DND-41 (cell line): ENCODE measurements at places on chromosomes 12 and 14.
A peak's percentile ranks its signal among the peaks of the same experiment; 100 is the strongest.

DNA sequence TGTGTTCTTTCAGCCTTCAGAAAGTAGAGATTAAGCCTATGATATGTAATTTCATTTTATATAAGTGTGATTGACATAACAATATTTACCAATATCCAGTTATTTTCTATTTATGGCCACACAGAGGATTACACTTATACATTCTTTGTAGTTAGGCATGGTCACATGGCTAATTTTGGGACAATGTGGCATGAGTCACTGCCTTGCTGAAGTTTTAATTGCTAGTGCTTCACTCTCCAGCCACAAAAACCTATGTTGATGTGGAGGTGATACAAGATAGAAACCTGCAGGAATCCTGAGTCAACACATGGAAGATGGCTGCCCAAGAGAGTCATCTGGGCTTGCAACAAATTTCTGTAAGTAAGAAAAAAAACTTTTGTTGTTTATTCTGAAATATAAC lies 17.0 kb downstream of the CLEC14A start:
- no peak for DNase-seq

DNA sequence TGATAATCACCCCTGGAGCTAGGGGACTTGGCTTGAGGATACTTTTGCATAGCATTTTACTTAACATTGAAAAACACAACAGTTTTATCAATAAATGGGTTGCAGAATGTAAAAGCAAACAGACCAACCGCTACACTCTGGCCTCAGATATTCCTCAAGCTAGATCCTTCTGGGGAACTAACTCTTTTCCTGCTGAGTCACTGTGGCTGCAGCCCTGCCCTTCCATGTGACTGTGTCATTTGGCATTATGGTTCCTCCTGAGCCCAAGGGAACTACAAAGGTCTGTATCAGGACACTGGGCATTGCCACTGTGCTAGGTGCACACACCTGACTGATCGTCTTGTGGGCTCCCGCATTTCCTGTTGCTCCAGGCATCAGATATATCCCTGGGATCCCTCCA lies 56.6 kb downstream of the TTC9 start:
- no peak for DNase-seq

GRCh38 chr14:32343926-32344430 lies 14.9 kb downstream of the AKAP6 start:
- no peak for DNase-seq

- peak; percentile 56 for DNase-seq
Observed at GRCh38 chr14:65937079-65937959, 524.8 kb downstream of the FUT8 start.

GRCh38 chr14:81565441-81566290 lies 32.0 kb upstream of the SEL1L start:
- DNase-seq = peak; percentile 16

GRCh38 chr12:15592934-15593333 lies 196.3 kb downstream of the EPS8 start:
- no peak for DNase-seq

- no peak for DNase-seq
Observed at GRCh38 chr14:54709444-54709843, 142.5 kb downstream of the SAMD4A start.

- DNase-seq = no peak
Observed at GRCh38 chr12:26848156-26848825, 15.3 kb upstream of the ITPR2 start.

DNA sequence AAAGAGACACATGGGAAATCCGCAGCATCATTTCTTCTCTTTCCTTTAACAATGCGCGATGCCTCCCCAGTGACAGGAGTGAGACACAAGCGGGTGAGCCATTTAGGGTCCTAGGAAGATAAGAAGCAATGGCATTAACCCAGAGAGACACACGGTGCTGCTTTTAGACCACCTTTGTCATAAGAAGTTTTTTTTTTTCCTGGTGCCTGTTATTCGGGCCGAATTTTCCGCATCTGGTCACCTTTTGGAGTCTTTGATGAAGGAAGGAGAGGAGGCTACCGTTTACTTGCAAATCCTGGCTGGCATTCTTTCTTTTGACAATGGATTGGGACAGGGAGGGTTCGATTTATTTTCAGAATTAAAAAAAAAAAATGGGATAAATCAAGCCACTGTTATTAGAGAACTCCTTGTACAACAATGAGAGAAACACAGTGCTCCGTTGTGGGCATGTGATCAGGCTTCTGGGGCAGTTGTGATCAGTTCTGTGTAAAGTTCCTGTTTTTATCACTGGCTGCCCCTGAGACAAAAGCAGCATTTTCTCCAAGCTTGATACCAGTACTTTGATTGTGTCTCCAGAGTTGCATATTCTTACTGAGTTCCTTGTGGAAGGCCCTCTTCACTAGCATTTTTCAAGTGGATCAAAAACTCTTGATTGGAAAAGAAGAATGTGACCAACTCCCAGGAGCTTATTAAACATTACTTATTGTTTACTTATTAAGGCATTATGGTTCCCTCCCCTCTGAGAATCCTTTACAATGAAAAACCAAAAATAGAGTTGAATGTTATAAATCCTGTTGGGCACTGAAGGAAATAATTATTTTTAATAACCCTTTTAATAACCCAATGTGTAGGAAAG lies 1.1 kb downstream of the DIP2B start:
- DNase-seq = no peak

DNA sequence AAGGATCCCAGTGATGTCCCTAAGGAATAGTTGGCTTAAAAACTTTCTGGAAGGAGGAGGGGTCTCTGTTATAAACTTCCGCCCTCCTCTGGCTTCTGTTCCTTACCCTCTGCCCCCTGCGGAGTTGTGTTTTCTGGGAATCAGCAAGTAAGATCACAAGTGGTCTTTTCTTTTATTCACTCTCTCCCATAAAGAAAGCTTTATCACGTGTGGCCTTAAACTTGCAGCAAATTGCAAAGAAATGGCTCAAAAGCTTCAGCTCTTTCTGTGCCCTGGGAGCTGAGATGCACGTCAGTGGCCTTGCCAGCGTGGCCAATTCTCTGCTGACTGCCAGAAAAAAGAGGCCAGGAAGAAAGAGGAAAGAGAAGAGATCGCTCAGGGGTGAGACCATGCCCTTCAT lies at the start of gene SLCO1C1:
Gene SLCO1C1, plus strand, starts transcription at position 101 of the 400 bp plus-strand sequence. CDS start 4,245 bp downstream, outside the sequence.
- DNase-seq = no peak

DNA sequence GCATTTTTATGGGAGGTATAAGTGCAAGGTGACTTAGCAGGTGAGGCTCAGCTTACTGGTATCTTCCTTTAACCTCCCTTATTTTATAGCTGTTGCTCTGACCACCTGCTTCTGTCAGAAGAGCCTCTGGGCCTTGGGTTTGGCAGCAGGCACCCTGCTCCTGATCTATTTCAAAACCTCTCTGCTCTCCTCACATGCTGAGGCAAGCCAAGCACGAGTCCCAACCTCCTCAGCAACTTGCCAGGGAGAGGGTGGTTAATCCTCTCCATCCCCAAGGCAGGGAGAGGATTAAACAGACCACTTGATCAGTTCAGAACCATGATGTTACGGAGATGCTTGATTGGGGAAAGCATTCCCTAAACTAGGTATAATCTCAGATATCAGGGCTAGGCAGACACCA lies 5.4 kb downstream of the PLEKHH1 start:
- DNase-seq = no peak

- no peak for DNase-seq
Observed at GRCh38 chr14:95830386-95830785, 46.2 kb upstream of the TUNAR start.

DNA sequence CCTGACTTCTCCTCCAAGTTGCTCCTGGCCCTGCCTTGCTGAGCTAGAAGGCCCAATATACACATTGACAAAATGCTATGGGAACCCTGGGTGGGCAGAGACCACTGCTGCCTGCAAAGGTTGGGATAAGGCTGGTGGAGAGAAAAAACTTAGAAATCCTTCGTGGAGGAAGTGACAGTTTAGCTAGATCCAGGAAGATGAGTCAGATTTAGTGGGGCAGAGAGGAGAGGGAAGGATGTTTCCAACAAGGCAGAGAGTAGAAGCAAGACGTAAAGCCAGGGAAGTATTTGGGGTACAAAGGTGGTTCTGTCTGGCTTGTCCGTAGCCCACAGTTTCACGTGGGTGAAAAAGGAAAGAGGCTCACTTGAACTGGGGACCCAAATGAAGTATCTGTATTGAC lies 69.0 kb upstream of the CLMN start:
- no peak for DNase-seq

DNA sequence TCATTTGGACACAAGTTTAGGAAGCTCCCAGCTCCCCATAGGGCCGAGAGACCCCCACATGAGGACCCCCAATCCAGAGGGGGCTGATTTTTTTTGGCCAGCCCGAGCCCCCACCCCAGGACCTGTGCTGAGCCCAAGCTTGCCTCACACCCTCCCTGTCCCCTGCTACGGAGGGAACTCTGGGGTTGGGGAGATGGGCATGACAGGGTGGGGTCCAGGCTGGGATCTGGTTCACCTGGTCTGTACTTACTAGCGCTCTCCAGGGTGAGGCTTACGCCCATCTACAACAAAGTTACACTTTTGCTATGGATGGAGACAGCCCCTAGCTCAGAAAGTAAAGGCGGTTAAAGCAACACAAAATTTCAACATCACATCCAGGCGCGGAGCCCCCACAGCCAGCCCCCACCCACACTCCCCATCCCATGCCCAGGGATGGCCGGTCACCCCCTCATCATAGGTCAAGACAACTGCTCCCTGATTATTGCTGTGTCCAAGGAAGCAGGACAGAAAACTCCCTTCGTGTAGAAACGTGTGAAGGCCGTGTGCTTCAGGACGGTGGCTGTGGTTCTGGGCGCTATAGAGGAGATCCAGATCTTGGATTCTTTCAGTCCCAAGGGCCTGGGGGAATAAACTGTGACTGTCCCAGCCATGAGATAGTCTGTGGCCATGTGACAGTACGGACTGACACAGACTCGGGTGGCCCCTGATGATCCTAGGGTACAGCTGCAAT lies 10.7 kb downstream of the SLC25A29 start:
- DNase-seq = no peak

GRCh38 chr14:39369029-39369428 lies 63.2 kb downstream of the FBXO33 start:
- DNase-seq = no peak

DNA sequence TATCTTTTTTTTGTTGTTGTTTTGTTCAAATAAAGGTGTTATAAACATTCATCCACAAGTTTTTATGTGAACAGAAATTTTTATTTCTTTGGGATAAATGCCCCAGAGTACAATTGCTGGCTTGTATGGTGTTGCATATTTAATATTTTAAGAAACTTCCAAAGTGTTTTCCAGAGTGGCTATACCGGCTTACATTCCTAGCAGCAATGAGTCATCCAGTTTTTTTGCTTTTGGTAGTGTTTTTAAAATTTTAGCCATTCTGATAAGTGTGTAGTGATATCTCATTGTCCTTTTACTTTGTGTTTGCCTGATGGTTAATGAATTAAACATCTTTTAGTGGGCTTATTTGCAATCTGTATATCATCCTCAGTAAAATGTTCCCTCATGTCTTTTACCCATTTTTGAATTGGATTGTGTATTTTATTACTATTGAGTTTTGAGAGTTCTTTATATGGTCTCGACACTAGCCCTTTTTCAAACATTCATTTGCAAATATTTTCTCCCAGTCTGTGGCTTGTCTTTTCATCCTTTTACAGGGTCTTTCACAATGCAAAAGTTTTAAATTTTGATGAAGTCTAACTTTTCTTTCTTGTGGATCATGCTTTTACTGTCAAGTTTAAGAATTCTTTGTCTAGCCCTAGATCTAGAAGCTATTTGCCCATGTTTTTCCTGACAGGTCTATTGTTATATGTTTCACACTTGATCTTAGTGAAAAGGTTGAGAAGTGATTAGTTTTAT lies 29.5 kb downstream of the PPP4R4 start:
- no peak for DNase-seq

DNA sequence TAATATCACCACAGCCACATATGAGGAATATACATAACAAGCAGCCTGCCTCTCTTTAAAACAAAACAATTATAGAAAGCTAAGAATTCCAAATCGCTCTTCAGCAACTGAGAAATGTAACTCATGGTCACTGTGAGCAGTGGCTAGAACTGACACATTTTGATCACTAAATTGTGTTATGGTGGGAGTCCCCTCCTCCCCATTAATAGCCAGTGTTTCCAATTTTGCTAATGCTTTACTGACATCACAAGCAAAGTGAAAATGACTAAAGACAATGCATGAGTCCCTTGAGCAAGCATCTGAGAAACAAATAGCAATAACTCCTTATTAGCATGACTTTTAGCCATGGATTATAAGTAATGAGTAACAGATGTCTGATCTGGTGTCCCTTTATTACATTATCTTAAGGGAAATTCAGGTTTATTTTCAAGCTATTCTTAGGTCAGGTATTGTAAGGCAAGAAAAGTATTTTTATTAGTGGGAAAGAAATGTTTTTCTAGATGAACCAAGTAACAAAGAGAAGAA lies 148.3 kb downstream of the KCNH5 start:
- no peak for DNase-seq

GRCh38 chr12:104694161-104694560 lies 237.4 kb downstream of the CHST11 start:
- DNase-seq = no peak

GRCh38 chr12:87246726-87247125 lies 782.5 kb downstream of the C12orf50 start:
- no peak for DNase-seq

DNA sequence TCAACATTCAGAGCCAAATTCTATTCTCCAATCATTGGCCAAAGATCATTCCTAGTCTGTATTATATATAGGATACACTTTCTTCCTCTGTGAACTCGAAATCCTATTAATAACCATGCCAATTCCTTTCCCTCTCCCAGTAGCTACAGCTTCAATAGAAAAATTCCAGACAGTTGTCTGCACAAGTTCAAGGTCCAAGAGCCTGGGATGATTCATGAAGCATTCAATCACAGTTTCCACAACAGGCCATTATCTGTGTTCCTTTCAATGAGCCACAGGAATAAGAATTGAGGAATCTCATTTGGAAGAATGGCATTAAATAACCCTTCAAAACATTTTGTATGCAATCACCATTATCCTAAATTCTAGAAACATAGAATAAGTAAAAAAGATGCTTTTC lies 437.4 kb downstream of the RMST start:
- DNase-seq = no peak

DNA sequence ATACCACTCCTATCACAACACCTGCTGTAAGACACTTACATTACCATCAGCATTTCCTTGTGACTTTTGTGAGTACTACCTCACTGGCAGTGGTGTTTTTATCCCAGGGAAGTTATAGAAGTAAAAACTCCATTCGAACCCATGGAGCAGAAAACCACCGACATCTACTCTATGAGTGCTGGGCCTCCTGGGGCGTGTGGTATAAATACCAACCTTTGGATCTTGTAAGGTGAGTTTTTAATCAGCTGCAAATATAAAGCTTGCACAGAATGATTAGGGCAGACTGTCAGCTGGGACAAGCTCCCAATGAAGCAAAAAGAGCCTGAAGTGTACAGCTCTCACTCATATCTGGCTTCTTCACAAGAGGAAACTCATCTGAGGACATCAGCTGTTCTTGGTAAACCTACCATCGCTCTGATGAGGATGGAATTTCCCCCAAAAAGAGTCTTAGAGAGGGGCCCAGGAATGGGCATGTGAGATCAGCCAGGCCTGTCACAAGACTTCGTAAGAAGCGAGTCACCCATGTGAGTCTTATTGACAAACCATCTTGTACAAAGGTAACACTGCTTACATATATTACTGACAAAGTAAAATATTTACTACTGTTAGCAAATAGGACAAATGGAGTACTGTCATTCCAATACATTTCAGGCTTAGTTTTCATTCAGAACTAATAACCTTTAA lies 170.0 kb downstream of the SLC5A8 start:
- DNase-seq = no peak
